Stimulated activated CD8-positive, alpha-beta memory T cell treated with anti-CD3 and anti-CD28 coated beads, Interleukin-15, amount 100 ng/mL, for 24 hours (primary cell): ENCODE measurements at places on chromosomes 11 and 22.

DNA sequence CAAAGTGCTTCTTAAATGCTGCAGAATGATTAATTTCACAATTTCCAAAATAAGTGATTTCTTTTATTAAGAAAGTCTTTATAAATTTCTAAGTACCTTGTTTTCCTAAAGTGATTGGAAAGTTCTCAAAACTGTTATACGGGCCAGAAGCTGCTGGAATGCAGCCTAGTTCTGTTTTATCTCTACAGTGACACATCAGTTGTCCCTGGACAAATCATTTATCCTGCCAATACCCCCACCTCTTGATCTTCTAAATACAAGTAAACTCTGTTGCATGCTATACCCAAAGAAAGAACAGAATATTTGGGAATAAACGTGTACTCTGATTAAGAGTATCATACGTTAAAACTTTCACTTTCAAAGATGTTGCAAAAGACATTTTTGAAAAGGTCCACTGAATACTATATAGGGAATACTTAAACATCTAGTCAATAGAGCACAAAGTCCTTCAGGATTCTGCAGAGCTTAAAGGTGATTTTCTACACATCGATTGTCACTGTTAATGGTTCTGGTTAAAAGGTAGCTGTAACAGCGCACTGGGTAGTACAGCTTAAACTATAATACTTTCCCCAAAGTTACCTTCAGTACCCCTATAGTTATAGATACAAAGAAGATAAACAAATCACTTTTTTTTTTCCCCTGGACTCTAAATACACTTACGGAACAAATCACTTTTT, 92.1 kb upstream of the APOA1 start:
- no peak for DNase-seq

- no peak for DNase-seq
These were observed 25.2 kb upstream of the TEF start for GRCh38 chr22:41356430-41357028.

GRCh38 chr11:106001304-106002012, 20.6 kb downstream of the MSANTD4 start:
- DNase-seq: no peak

GRCh38 chr11:120336641-120337354, 585 bp downstream of the ARHGEF12 start:
- peak; percentile 13 for DNase-seq

- no peak for DNase-seq
These were observed 1493.8 kb downstream of the LRRC4C start for GRCh38 chr11:39965701-39966100.

- no peak for DNase-seq
These were observed 786.1 kb upstream of the CNTN5 start for GRCh38 chr11:98234698-98235097.

DNA sequence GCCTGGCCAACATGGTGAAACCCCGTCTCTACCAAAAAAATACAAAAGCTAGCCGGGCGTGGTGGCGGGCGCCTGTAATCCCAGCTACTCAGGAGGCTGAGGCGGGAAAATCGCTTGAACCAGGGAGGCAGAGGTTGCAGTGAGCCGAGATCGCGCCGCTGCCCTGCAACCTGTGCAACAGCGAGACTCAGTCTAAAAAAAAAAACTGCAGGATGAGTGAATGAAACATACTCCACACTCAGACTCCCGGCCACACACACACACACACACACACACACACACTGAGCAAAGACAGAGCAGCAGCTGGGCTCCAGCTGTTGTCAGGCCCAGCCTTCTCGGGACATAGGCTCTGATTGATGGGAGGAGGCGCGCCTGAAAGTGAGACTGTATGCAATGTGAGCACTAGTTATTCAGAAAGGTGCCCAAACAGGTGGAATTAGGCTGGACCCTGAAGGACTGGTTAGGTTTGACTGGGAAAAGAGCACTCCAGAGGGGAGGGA, 1.5 kb upstream of the PLEKHA7 start:
- DNase-seq: no peak

GRCh38 chr22:11616811-11617210, 3911.2 kb upstream of the OR11H1 start:
- DNase-seq: no peak

GRCh38 chr11:64340671-64341335, 799 bp downstream of the CCDC88B start:
- peak; percentile 71 for DNase-seq

- DNase-seq: no peak
These were observed 114.8 kb downstream of the KCNQ1OT1 start for GRCh38 chr11:2584812-2585565.

DNA sequence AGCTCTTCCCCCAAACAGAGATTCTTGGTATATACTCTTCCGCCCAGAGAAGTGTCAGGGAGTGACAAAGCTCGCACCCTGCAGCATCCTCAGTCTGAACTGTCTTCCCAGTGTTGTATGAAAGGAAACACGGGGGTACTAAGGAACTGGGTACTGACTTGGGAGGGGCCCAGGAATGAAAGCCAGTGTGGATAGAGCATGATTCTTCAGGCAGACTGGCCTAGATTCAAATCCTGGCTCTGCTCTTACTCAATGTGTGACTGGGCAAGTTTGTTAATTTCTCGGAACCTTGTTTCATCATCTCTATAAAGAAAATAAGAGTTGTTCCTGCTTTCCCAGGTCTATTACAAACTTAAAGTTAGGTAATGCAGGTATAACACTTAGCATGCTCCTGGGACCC, 266.0 kb upstream of the NARS2 start:
- no peak for DNase-seq

- DNase-seq: no peak
These were observed 189.2 kb downstream of the CSNK2A3 start for GRCh38 chr11:11163669-11164333.

DNA sequence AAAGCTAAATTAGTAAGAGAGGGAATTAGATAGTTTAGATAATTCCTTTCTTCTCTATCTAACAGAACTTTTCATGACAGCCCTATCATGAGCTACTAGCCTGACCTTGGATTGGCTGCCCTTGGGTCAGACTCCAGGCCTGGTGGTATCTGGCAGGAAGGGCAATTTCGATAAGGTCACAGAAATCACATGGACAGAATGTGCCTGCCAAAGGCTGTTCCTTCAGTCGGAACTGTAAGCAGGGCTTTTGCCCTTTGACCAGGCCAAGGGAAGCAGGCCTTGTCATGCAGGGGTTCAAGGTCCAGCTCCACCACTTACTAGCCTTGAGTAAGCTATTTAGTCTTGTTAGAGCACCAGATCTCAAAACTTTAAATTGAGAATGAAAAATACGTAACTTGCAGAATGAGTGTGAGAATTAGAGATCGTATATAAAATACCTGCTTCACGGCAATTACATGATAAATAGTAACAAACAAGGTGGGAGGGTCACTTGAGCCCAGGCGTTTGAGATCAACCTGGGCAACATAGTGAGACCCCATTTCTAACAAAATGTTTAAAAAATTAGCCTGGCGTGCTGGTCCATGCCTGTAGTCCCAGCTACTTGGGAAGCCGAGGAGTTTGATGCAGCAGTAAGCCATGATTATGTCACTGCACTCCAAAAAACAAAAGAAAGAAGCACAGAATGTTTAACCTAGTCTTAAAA, 60.8 kb upstream of the SC5D start:
- DNase-seq: no peak

DNA sequence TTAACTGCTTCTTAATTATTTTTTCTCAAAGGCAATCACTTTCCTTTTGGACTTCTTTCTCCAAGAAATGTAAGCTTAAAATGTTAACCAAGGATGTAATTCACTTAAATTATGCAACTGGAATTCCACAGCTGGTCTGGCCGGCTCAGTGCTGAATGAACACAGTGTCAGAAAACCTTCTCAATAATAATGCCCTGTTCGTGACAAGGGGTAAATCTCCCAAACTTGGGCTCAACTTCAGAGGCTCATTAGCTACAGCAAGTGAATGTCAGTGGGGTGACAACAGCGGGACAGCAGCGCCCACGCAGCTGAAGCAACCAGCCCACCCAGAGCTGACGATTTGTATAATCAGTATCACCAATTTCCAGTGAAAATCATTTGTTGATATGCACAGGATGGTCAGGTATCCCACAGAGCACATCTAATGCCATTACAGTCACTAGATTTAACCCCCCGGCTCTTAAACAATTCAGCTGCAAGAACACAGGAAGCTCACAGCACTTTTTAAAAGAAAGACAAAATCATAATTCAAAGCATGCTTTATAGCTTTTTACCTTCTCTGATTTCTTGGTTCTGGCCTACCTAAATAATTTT, 704.8 kb downstream of the DLG2 start:
- DNase-seq: no peak

GRCh38 chr11:132685174-132685611, 847.1 kb downstream of the OPCML start:
- DNase-seq: no peak

DNA sequence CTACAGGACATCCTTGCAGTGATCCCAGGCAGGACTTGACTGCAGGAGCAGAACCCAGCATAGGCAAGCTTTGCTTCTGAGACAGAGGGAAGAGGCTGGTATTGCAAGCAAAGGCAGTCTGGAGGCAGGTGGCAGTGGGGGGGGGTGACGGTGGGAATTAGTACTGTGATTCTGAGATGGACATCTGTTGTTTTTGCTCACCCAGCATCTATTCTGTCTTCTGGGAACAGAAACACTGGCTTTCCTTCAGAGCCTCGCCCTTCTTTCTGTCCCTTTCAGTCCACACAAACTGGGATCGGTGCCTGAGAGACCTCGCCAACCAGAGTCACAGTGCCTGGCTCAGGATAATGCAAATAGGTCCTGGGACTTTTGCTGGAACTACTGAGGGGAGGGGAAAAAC, 31.2 kb upstream of the RASL10A start:
- no peak for DNase-seq

DNA sequence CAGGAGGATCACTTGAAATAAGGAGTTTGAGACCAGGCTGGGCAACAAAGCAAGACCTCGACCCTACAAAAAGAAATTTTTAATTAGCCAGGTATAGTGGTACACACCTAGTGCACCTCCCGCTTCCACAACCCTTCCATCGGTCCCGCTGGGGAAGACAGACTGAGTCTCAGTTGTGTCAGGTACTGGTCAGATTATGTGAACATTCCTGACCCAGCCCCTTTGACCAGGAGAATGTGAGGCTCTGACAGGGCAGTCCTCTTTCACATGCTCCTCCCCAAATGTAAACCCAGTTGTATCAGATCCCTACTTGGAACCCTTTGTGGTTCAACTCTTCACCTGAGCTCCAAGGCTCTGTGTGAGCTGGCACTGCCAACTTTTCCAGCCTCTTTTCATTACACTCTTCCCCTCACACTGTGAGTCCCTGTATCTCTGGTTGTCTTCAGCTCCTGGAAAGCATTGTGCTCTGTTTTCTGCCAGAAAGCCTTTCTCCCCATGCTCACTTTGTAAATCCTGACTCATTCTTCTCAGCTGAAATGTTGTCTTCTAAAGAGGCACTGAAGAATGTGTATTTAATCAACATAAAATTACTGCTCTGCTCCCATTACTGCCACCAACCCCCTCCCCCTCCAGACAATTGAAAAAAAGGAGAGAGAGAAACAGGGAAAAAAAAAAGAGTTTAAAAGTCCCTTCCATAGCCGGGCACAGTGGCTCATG, 2.1 kb upstream of the TTLL12 start:
- no peak for DNase-seq

GRCh38 chr11:1162491-1163311, 4.9 kb downstream of the MUC5AC start:
- no peak for DNase-seq

DNA sequence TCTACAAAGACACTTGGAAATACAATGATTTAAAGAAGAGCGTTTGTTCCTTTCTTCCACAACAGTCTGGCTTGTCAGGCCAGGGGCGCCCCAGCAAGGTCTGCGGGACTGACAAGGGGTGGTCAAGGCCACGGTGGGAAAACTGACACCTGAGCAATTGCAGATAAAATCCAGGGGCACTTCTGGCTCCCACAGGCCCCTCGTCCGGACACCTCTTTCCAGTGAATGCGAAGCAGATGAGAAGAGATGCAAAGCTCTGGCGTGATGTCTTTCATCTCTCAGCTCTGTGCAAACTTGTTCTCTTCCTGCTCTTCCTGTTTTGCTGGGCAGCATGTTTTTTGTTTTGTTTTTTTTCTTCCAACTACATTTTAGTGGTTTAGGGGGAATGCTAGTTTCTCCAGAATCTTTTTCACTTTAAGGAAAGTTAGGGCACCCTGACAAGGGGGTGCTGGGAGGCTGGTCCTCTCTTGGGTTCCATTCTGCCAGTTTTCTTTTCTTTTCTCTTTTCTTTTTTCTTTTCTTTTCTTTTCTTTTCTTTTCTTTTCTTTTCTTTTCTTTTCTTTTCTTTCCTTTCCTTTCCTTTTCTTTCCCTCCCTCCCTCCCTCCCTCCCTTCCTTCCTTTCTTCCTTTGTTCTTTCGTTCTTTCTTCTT, 11.1 kb upstream of the CBX6 start:
- DNase-seq: no peak

GRCh38 chr11:73034777-73035176, 107.3 kb downstream of the FCHSD2 start:
- DNase-seq: no peak

DNA sequence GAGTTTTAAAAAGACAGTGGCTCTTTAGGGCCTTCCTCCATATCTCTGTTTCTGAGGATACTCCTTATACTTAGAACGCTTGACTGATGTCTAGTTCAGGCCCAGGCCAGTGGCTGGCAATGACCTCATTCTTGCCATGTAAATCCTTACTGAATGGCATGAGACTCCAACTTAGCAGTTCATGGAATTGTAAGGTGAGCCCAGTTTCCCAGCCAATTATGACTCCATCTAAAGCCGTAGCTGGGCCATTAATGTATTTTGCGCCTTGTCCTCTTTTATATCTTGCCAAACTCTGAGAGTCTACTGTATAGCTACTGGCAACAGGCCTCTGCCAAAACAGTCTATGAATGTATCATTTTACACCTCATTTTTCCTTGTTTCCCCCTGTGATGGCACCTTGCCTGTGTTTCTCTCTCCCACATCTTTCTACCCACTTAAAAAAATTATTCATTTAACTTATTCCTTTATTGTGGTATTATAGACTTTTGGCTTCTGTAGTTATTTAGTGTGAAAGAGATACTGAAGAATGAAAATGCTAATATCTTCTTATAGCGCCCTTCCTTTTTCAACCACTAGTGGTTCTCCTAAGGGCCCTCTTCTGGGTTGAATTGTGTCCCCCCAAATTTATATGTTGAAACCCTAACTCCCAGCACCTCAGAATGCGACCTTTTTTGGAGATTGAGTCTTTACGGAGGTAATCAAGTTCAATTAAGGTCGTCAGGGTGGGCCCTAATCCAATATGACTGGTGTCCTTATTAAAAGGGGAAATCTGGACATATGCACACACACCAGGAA, 67.4 kb downstream of the ZNRF3 start:
- no peak for DNase-seq

DNA sequence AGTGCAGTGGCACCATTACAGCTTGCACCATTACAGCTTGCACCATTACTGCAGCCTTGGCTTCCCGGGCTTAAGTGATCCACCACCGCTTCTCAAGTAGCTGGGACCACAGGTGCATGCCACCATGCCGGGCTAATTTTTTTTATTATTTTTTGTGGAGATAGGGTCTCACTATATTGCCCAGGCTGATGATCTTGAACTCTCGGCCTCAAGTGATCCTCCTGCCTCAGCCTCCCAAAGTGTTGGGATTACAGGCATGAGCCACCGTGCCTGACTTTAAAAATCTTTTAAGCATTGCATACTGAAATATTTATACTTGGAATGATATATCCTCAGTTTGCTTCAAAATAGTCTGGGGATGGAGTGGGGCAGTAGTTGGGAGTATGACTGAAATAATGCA, 10.4 kb downstream of the PAFAH1B2 start:
- no peak for DNase-seq
